AG20443 (cell line): ENCODE measurements at places on chromosomes 7 and 10.
A peak's percentile ranks its signal among the peaks of the same experiment; 100 is the strongest.

- no peak for DNase-seq
These were observed 58.9 kb downstream of the NAMPT start for GRCh38 chr7:106225856-106226255.

DNA sequence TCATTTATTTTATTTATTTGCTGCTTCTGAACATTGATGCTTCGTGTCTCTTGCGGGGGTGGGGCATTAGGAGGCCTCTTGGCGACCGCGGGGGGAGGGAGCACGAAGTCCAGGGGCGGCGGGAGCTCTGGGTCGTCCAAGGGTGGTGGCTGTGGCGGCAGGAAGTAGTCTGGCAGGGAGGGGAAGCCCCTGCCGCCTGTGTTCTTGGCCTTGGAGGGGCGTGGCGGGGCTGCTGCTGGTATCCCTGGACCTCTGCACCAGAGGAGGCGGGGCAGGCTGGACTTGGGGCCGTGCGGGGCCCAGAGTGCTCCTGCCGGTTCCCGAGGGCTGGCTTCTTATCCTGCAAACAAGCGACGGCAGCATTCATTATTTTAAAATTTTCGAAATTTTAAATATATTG, 70.5 kb upstream of the ABI1 start:
- peak; percentile 26 for DNase-seq

- DNase-seq = no peak
These were observed 61.1 kb downstream of the VPS50 start for GRCh38 chr7:93293229-93293628.

- no peak for DNase-seq
These were observed 54.5 kb downstream of the LRRN3 start for GRCh38 chr7:111145472-111145871.

GRCh38 chr10:3746634-3747033, 38.4 kb downstream of the KLF6 start:
- no peak for DNase-seq

- no peak for DNase-seq
These were observed 384.1 kb upstream of the COBL start for GRCh38 chr7:51700593-51701215.

- DNase-seq = peak; percentile 31
These were observed 17.1 kb upstream of the STK17A start for GRCh38 chr7:43565786-43566185.

DNA sequence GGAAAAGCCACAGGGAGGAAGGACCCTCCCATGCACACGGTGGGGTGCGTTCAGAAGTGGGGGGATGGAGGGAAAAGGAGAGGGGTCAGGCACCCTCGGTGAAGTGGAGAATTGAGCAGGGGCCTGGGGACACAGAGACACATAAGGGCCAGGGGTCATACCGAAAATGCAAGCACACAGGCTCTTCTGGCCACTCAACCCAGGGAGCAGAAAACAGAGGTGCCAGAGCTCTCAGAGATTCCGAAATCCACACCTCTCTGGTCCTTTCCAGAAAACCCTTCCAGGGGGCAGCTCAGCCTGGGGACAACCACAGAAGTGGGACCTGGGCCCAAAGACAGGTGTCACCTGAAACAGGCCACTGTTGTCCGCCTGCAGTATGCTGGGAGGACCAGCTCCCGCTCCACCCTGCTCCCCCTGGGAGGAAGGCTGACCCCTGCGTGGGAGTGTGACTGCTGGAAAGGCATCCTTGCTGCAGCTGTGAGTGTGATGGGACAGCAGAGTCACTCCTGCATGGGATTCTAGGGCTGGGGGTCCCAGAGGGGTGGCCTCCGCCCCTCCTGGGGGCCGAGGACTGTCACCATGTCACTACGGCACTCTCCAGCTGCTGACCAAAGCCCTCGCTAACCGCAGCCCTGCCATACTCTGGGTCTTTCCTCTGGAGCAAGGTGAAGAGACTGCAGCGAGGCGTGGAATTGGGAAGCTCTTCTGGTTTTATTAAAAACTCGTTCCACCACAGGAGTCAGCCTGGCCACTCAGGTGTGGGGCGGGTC, 63.1 kb downstream of the TMEM209 start:
- DNase-seq = no peak

- no peak for DNase-seq
These were observed 234.3 kb downstream of the COBL start for GRCh38 chr7:51082096-51082840.
